T follicular helper cell (primary cell): ENCODE measurements at places on chromosomes 3 and 15.

GRCh38 chr3:162718697-162719096 is 1222.1 kb downstream of the OTOL1 start:
- no peak for DNase-seq

DNA sequence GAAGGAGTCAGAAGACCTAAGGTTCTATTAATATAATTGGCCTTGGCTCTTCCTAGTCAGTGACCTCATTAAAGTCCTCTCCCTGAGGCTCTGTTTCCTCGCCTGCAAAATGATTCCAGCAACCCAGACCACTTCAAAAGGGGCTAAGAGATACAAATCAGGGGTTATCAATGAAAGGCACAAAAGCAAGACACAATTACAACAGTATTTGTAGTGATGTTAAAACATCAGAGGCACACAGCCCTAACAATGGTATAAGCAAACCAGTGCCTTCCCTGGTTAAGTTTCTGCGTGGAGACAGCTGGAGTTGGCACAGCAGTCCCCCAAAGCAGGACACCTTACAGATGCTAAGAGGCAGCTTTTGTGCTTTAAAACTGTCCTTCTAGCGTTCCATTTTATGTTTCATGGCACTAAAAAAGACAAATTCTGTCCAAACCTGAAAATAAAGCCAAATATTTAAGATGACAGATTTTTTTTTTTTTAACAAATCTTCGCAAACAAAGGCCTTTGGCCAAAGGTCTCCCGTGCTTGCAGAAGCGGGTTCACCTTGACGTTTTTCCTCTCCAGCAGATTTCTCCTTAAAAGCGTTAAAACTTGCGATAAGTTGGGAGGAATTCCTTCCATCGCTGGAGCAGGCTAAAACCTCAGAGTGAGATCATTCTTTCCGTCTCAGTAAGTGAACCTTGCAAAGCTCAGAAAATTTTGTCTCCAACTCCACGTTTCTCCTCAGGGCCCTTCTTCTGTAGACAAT is 999 bp downstream of the ZNF280D start:
- no peak for DNase-seq

DNA sequence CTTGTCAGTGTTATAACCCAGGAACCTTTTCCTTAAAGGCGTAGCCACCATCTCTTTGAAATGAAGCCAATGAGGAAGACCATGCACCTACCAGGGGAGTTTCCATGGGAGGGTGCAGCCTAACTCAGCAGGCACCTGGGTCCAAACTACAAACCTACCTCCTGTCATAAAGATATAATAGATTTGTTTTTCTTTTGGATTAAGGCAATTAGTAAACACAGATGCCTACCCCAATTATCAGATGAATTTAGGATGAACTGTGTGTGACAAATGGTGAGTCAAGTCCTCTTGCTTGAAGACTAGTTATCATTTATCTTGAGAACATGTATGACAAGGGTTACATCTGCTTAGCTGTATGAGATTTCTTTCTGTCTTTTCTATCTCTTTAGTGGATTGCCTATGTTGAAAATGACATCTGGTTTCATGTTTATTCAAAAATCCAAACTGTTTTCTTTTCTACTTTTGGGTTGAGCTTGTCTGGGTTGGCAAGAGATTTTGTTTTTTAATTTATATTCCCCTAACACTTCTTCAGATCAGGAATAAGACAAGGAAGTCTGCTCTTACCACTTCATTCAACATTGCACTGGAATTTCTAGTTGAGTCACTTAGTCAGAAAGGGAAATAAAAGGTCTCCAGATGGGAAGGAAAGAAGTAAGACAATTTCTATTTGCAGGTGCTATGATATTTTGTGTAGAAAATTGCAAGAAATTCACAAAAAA is 149.9 kb downstream of the NEK10 start:
- DNase-seq: no peak

DNA sequence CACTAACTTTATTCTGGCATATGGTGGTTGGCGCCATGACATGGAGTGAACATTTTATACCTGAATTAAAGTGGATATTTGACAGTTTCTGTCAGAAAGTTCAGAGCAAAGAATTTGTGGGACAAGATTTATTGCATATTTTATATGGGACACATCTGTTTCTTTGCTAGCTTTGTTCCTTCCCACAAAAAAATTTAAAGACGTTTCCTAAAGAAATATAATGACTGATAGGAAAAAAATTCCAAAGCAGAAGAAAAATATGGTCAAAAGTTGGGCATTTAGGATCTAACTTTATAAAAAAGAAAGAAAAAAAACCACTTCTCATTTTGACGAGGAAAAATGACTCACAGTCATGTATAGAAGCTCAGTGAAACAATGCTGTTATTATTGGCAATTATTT is 101.6 kb downstream of the GREM1 start:
- DNase-seq: no peak

DNA sequence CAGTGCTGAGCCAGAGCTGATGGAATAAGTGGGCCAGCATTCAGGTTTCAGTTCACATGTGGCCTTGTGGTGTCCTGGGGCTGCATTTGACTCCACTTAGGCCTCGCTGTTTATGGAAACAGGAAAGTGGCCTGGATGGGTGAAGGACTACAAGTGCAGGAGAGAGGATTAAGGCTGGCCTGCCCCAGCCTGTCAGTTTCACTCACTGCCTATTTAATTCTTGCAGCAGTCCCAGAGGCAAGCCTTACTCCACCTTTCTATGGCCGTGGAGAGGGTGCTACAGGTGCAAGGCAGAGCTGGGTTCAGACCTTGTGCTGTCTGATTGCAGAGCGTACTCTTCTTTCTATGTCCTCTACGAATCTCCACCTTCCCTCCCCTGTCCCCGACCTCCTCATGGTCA is 37.7 kb downstream of the ABHD17C start:
- DNase-seq: no peak

DNA sequence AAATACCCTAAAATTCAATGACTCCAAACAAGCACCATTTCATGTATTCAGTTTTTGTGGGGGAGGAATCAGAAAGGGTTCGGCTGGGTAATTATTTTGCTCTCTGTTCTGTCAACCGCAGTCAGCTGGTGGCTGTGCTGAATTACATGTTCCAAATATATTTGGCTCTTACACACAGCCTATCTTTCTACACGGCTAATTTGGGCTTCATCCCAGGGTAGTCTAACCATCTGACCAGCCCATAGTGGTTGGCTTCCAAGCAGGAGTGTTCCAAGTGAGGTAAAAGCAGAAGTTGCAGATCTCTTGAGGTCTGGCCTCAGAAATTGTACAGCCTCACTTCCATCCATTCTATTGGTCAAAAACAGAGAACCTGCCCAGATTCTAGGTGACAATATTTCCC is 760.8 kb upstream of the SEMA6D start:
- no peak for DNase-seq

DNA sequence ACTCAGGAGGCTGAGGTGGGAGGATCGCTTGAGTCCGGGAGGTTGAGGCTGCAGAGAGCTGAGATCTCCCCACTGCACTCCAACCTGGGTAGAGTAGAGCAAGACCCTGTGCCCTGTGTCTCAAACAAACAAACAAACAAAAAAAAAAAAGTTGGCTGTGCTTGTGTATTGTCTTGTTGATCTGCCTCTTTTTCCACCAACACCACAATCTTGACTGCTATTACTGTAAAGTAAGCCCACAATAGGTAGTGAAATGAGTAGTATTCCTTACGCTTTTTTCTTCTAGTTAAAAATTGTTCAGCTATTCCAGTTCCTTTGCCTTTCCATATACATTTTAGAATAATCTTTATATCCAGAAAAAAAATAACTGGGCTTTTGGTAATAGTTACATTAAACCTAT is 35.5 kb downstream of the PTH1R start:
- no peak for DNase-seq

DNA sequence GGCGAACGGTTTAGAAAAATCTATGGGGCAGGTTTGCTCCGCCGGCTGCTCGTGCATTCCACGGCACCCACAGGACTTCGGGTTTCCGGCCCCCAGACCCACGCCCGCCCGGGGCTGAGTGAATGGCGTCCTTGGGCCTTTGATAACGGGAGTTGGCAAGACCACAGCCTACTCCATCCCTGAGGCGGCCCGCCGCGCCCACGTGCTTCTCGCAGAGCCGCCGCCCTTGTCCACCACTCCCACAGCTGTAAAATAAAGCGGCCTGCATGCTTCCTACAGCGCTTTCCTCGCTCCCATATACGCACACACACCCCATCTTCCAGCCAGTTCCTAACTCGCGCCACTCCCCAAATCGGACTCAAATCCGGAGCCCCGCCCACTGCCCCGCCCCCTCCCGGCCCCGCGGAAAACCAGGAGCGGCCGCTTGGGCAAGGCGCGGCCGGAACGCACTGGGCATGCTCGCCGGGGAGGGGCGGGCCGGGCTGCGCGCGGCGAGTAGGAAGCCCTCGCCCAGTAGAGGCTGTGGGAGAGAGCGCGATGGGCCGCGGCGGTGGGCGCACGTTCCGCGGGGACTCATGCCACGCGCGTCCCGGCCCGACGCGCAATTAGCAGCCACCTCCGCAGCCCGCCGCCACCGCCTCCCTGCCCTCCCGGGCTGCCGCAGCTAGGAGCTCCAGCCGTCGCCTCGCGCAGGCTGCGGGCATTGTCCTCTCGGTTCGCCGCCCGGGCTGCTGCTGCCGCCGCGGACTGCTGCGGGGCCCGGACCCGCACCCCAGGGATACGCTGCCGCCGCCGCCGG is at the start of gene RAP2B:
RAP2B (plus strand) TSS at position 513 of the 799 bp plus-strand sequence. CDS start 468 bp downstream, outside the sequence.
- DNase-seq: peak; percentile 91

- no peak for DNase-seq
Measured at GRCh38 chr3:178420033-178420432, 116.2 kb upstream of the KCNMB2 start.

DNA sequence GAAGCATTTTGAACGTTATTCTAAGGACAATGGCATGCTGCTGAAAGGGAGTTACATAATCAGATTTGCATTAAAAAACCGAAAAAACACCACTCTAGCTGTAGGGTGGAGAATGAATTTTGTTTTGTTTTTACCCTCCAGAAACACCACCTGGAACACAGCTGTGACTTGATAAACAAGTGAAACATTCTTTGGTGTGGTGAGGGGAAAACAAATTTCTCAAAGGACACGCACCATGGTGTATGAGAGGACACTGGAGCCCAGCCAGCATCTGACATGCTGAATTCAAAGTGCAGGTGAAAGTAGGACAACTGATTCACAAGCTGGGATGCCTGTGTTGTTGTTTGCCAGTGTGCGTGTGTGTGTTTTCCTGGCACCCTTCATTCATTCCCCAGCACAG is 554.5 kb upstream of the TBL1XR1 start:
- DNase-seq: no peak

- DNase-seq: no peak
Measured at GRCh38 chr3:184637705-184638104, 74.2 kb downstream of the MAGEF1 start.

DNA sequence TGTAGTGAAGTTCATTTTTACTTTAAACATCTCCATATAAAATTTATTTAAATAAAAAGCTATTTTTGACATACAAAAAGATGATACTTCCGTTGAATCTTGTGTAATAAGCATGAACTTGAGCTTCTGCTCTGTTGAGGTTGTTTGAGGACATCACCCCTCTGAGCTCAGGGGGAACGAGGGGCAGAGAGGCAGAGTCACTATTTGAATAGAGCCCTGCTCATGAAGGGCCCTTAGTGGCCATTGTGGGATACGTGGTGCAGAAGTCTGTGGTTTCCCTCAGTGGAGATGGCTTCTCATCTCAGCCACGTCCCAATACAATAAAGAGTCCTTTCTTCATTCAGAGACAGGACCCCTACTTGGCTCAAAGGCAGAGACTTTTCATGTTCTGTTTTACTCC is 10.6 kb downstream of the CEMIP start:
- no peak for DNase-seq

DNA sequence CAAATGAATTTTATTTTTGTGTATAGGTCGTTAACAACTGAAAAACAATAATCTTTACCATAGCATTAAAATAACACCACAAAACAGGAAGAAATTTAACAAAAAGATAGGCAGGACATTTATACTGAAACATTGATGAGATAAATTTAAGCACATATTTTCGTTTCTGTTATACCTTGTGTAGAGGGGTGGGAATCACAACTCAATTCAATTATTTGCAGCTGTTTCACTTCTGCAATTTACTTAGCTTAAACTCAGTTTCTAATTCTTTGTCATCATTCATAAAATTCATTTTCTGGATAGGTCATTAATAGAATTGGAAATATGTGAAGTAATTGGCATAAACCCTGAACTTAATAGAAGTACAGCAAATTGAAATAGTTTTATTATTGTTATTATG is 42.3 kb downstream of the TP63 start:
- no peak for DNase-seq
